Epithelial cell of umbilical artery (primary cell): ENCODE measurements at places on chromosomes 13 and 19. TPM values are rescaled to one million over a fixed set of nuclear protein-coding genes. Genes with fewer than 3 reads are reported as not detected.

The SYDE1 gene
- total RNA-seq = 11.7 and 13.4 TPM in 2 replicates

The TFDP1 gene
- 41.9 and 50.6 TPM in 2 replicates for total RNA-seq

The COL4A2 gene
- 1,035 and 1,203 TPM in 2 replicates for total RNA-seq

The ZNF790 gene
- total RNA-seq = 4.9 and 9.1 TPM in 2 replicates

The CALR3 gene
- total RNA-seq = not detected in 2 replicates

The ADAT3 gene
- 0.97 and 2.7 TPM in 2 replicates for total RNA-seq

The FAM216B gene
- total RNA-seq = not detected in 2 replicates

The TGFBR3L gene
- 2.3 TPM in 1 of 2 replicates, not detected in the other for total RNA-seq

The ZNF626 gene
- 12.3 and 13.2 TPM in 2 replicates for total RNA-seq

The HNRNPM gene
- 78.3 and 91.6 TPM in 2 replicates for total RNA-seq
